Skeletal muscle cell (primary cell): ENCODE measurements at places on chromosomes 12 and 14.

- DNase-seq = no peak
These were observed 154.2 kb downstream of the DYRK2 start for GRCh38 chr12:67802731-67803130.

GRCh38 chr12:4454315-4454860 lies 8.8 kb upstream of the FGF6 start:
- DNase-seq = no peak

GRCh38 chr12:54033980-54034784 lies 1.3 kb downstream of the HOXC5 start:
- no peak for DNase-seq

GRCh38 chr14:71119832-71120231 lies 212.6 kb downstream of the PCNX1 start:
- no peak for DNase-seq

DNA sequence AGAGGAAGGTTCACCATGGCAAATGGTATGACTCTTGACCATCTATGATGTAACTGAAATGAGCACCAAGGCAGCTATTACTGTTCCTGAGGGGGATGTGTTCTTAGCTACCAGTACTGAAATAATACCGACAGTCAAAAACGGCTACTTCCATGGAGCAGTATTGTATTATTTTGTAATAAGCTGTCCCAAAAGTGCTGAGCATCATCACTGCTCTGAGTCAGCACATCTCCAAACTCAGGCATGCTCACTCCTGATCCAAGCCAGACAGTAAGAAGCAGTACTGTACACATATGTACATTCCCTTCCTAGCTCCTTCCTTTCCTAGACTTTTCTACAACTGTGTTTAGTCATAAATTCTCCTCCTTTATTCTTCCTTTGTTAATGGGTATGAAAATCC lies 8.6 kb downstream of the VTI1B start:
- DNase-seq = no peak

GRCh38 chr14:24281636-24282035 lies 10.2 kb upstream of the RABGGTA start:
- DNase-seq = no peak
